ENCODE measurements at places on chromosomes 3 and 15.

DNA sequence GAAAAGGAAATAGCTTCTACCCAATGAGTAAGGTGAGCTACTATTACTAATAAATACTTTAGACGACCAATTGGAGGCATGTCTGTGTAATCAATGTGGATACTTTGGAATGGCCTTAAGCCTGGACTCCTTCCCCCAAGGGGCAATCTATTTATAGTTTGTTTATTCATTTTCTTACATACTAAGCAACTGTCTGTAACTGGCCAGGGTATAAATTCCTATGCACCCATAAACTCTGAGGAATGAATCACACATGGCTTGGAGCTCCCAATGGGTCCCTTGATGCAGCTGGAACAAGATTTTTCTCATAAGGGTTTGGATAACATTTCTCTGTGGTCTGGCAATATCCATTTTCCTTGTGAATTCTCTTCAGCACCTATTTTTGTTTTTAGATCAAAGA lies 506.8 kb downstream of the EDEM1 start:
- no peak for DNase-seq

GRCh38 chr3:148439254-148439822 lies 258.4 kb upstream of the AGTR1 start:
- DNase-seq: no peak

DNA sequence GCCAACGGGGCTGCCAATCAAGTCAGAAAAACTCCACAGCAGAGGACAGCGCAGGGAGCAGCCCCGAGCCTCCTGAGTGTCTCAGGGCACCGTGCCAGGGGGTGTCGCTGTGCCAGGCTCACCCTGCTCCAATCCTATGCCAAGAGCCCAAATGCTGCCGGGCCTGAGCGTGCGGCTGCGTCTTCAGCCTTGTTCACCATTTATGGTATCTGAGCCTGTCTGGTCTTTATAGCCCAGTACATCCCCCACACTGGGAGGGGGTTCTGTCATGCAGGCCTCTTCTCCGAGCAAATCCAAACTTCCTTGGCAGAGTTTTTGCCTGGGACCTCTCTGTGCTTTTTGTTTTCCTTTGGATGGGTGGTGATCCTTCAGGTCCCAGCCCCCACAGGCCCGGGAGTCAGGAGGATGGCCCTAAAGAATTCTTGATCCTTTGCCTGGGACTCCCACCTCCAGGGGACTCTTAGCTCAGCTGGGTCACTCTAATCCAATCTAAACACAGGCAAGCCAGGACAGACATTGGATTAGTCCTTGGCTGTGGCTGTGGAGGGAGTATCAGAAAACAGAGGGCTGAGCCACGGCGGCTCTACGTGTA lies 135.1 kb upstream of the HACD2 start:
- no peak for DNase-seq

- DNase-seq: no peak
Observed at GRCh38 chr3:126351771-126352475, 5.3 kb downstream of the KLF15 start.

DNA sequence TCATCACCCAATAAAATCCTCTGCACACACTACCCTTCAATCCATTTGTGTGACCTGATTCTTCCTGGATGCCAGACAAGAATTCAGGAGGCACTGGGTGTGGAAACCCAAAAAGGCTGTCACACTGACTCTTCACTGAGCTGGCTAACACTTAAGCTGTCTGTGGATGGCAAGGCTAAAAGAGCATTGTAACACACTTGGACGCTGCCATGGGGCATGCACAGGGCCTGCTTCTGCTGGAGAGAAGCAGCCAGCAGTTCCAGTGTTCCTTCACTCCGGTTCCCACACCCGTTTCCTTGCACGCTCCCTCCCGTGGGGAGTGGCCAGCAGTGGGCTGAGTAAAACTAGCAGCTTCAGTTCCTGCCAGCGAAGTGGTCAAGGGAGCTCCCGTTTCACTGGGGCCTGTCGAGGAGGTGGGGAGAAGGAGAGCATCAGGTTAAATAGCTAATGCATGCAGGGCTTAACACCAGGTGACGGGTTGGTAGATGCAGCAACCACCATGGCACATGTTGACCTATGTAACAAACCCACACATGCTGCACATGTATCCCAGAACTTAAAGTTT lies 737.1 kb downstream of the FHIT start:
- no peak for DNase-seq

GRCh38 chr3:116051040-116051439 lies 394.2 kb downstream of the LSAMP start:
- DNase-seq: no peak

- no peak for DNase-seq
Observed at GRCh38 chr3:105860641-105861040, 8.2 kb downstream of the CBLB start.

DNA sequence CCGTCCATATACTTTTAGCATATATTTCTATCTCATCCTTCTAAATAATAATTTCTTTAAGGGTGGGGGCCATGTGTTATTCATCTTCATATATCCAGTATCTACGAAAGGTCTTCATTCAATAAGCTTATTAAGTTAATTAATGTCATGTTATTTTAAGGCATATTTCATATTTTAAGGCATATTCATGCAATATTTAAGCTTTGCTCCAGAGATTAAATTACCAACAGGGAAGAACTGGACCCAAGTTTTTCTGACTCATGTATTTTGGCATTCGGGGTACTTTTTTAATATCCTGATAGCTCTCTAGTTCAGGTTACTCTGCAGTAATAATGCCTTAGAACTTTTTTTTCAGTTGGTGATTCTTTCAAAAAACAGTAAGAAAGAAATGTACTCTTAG lies 27.4 kb downstream of the PHC3 start:
- no peak for DNase-seq

GRCh38 chr15:91737151-91737818 lies 116.2 kb upstream of the SLCO3A1 start:
- DNase-seq: no peak

- DNase-seq: no peak
Observed at GRCh38 chr3:194377708-194378107, 8.2 kb upstream of the LRRC15 start.

DNA sequence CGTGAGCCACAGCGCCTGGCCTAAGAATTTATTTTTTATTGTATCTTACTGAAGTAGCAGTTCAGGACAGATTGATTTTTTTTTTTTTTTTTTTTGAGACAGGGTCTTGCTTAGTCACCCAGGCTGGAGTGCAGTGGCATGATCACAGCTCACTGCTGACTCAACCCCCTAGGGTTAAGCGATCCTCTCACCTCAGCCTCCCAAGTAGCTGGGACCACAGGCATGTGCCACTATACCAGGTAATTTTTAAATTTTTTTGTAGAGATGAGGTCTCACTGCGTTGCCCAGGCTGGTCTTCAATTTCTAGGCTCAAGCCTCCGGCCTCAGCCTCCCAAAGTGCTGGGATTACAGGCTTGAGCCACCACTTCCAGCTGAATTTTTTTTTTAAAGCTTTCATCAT lies 99.8 kb upstream of the HERC1 start:
- no peak for DNase-seq

DNA sequence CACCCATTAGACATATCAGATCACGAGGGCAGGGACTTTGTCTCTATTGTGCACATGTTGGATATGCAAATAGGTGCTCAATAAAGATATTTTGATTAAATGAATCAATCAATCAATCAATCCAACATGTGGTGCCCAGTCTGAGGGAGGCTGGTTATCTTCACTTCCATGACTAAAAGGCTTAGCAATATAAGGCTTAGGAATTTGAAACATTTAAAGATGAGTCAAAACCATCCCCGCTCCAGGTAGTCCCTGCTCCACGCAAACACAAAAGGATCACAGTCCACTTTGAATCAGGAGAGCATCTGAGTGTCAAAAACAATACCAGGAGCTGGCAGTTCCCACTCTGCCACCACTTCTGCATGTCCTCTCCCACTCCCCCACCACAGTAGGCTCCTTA lies 25.8 kb upstream of the PRICKLE2 start:
- no peak for DNase-seq

DNA sequence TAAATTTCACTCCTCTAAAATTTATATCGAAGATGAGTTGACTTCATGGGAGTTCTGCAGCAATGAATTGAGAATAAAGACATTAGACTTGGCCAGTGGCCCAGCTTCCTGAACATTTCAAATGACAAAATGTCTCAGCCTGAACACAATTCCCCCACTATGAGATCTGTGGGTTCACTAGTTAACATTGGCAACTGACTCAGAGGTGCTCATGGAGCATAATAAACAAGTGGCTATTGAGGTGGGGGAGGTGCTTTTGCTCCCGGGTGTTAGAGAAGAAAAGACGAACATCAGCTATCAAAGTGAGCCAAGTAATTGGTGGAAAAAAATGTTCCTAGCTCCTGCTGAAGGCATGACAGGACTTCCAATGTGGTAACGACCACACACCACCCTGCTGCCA lies 6.3 kb downstream of the ATP13A4 start:
- no peak for DNase-seq

GRCh38 chr3:144178607-144179006 lies 207.0 kb downstream of the DIPK2A start:
- DNase-seq: no peak

DNA sequence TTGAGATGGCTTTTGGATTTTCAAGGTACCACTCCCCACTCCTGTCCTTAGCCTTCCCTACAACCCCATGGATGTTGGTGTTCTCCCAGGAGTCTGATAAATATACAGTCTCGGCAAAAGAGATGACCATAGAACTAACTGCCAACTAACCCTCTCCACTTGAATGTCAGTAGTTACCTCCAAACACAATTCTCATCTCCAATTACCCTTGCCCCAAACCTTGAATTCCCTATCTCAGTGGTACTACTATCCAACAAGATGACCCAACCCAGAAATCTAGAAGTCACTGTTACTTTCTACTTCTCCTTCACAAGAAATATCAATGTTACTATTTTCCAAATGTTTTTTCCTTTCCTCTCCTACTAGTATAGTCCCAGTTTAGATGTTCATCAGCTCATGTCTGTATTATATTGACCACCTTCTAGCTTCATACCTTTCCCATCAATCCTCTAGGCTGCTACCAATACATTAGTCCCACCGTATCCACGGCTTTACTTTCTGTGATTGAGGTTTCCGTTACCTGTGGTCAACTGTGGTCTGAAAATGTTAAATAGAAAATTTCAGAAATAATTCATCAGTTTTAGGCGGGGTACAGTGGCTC lies 38.1 kb downstream of the PIGB start:
- no peak for DNase-seq

DNA sequence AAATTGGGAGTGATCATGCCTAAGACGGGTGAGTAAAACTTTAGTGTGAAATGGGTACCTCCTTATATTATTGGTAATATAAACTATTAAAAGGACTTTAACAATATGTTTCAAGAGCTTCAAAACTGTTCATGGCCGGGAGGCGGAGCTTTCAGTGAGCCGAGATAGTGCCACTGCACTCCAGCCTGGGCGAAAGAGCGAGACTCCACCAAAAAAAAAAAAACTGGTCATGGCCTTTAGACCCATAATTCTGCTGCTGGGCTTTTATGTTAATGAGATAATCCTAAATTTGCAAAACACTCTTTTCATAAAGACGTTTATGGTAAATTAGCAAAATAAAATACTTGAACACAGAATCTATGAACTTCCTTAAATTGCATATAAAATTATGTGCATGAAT lies 22.8 kb downstream of the TRPC1 start:
- no peak for DNase-seq

GRCh38 chr3:5136211-5136918 lies 14.3 kb downstream of the ARL8B start:
- DNase-seq: no peak

- DNase-seq: no peak
Observed at GRCh38 chr15:39270221-39270855, 310.5 kb upstream of the THBS1 start.

DNA sequence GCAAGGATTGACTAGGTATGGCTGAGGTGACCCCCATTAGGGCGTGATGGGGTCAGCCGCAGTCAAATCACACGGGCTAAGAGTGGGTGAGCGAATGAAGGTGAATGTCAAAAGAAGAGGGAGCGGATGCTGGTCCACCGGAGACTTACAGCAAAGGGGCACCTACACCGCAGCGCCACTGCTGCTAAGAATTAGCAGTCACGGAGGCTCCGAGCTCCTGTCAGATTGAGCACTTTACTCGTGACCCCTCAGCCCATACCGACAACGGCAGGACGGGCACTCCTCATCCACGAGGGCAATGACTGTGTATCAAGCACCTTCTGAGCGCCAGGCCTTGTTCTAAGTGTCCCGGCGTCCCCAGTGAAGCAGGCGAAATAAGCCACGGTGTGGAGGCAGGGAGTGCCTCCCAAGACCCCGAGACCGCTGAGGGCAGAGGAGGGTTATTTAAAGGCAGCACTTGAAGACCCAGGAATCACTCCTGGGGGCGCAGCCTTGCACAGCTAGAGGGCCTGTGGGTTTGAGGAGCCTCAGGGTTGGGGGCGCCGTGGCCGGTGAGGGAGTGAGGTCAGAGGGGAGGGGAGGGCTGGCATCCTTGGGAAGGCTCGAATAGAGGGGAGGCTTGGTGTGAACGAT lies 61.6 kb upstream of the GATA2 start:
- DNase-seq: no peak

DNA sequence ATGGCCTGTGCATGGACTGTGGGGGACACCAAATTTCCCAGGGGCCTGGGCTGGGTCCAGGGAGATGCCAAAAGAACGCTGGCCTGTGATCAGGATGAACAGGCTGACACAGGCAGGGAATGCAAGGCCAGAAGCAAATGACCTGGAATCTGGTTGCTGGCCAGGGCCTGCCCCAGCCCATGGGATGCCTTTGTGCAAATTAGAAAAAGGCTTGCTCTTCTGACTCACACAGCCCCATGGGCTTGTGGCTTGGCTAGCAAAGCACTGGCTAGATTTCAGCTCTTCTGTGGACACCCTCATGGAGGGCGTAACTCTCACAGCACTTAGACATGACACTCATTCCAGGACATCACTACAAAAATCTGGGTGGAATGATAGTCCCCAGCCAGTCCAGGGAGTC lies 356.0 kb downstream of the SHQ1 start:
- DNase-seq: no peak

GRCh38 chr3:74605437-74605836 lies 9.0 kb downstream of the CNTN3 start:
- DNase-seq: no peak

DNA sequence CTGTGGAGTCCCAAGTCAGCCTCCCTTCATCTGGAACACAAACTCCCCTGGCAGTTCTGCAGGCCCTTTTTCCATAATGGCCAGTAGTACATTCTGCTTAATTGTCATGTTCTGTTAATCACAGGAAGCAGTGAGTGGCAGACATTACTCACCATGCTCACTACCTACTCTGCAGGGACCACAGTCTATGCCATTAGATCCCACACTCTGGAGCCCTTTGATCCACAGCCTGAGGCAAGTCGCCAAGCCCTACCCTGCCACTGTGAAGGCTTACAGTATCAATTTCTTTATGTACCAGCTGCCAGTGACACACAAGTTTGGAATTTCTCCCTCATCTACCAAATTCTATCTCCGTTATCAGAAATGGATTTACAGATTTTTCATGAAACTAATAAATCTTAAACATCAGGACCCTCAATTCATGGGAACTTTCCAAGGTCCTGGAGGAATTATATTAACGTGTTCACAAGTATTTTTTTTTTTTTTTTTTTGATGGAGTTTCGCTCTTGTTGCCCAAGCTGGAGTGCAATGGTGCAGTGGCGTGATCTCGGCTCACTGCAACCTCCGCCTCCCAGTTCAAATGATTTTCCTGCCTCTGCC lies 20.6 kb upstream of the WWTR1 start:
- DNase-seq: no peak
